ENCODE measurements at places on chromosomes 6 and 20. TPM values are rescaled to one million over a fixed set of nuclear protein-coding genes. Genes with fewer than 3 reads are reported as not detected.

DNA sequence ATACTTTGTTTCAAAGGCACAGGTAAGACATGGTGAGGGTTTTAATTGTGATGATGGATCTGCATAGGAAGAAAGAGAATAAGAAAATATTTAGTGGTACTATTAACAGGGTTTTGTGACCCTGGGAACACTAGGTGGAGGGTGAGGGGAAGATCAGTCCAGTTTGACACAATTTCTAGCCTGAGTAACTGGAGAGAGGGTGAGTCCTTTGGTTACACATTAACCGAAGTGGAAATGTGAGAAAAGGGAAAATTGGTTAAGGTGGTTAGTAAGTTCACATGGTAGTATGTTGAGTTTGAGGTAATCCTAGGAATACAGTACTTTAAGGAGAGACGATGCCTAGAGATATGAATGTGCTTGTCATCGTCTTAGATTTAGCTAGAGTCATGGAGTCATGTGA, 54.8 kb upstream of the POU3F2 start:
- no peak for DNase-seq

- no peak for DNase-seq
Measured at GRCh38 chr6:134007077-134007476, 45.3 kb downstream of the SLC2A12 start.

GRCh38 chr6:158485431-158485830, 74.5 kb upstream of the TMEM181 start:
- no peak for DNase-seq

- no peak for DNase-seq
Measured at GRCh38 chr6:26123675-26123946, 36.4 kb downstream of the HFE start.

DNA sequence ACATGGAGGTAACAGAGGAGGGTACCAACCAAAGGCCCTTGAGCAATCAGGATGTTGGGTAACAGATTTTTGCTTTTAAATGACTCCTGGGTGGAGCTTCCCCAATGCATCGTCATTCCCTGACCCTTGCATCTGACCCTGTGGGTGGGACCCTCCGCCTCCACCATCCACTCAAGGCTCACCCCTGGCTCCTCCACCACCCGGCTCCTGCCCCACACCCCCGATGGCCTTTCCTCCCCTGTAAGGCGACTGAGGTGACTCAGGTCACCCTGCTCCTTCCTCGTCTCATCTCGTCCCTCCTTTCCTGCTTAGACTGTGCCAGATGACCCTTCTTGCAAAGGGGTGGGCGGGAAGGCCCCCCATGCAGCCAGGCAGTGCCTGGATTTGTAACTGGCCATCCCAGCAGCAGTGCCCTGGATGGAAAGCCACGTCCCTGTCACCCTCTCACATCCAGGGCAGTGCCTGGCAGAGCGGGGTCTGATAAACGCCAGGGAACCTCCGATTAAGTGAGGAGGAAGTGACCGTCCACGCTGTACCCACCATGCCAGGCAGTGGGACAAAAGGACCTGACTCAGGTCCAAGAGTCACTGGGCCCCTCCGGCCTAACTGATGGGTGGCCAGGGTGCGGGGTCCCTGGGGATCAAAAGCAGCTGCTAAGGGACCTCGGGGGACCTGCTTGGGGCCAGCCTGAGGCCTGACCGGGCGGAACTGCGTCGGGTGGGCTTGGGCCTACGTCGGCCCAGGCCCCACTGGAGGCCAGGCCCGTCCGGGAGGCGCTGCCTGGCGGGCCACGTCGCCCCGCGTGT, 624 bp upstream of the NPEPL1 start:
- DNase-seq = peak; percentile 91

DNA sequence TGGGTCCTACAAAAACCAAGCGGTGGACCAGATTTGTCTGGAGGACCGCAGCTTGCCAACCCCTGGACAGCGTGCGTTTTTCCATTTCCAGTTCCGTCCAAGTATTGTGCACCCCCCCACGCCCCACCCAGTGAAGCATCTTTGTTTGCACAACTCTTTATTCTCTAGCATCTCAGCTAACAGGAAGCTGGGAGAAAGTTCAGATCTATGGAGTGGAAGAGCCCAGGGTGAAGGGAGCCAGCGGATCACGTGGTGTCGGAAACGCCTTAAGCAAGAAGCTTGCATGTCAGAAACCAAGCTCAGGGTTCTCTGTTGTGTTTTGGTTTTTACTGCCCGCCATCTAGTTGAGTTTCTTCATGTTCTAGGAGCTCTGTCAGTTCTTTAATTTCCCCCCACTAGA, 29.9 kb downstream of the ARID1B start:
- DNase-seq = no peak

GRCh38 chr20:16434062-16434664, 139.1 kb downstream of the KIF16B start:
- DNase-seq = no peak

- peak; percentile 27 for DNase-seq
Measured at GRCh38 chr6:169115632-169116031, 138.0 kb downstream of the THBS2 start.

- no peak for DNase-seq
Measured at GRCh38 chr20:43528258-43528875, 20.9 kb downstream of the L3MBTL1 start.

- DNase-seq = no peak
Measured at GRCh38 chr20:64279826-64280459, 24.4 kb downstream of the PCMTD2 start.

GRCh38 chr6:143276436-143276835, 174.1 kb downstream of the ADAT2 start:
- DNase-seq = no peak

GRCh38 chr20:25041813-25042530, 16.0 kb downstream of the ACSS1 start:
- DNase-seq = no peak

Gene TIAM2
- total RNA-seq = 11.5 TPM
